Heart left ventricle (tissue), 16 donors: ENCODE measurements at places on chromosomes 7 and 10. TPM values are rescaled to one million over a fixed set of nuclear protein-coding genes. Genes with fewer than 3 reads are reported as not detected.

DNA sequence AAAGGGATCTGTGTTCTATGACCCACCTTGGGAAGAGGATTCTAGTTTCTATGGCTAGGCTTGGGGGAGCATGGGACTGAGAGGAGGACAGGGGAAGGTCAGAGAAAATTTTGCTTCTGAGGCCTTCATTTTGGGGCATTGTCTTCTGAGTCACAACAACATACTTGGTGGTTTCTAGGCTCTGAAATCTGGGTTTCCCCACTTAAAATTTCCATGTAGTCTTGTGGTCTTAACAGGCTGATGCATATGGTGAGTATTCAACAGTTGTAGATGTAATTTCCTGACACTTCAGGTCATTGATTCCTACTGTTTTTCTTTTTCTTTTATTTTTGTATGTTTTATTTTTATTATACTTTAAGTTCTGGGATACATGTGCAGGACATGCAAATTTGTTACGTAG is 88.5 kb downstream of the ANKRD7 start:
- DNase-seq: no peak

The IFT22 gene
- total RNA-seq: 24.6 TPM

DNA sequence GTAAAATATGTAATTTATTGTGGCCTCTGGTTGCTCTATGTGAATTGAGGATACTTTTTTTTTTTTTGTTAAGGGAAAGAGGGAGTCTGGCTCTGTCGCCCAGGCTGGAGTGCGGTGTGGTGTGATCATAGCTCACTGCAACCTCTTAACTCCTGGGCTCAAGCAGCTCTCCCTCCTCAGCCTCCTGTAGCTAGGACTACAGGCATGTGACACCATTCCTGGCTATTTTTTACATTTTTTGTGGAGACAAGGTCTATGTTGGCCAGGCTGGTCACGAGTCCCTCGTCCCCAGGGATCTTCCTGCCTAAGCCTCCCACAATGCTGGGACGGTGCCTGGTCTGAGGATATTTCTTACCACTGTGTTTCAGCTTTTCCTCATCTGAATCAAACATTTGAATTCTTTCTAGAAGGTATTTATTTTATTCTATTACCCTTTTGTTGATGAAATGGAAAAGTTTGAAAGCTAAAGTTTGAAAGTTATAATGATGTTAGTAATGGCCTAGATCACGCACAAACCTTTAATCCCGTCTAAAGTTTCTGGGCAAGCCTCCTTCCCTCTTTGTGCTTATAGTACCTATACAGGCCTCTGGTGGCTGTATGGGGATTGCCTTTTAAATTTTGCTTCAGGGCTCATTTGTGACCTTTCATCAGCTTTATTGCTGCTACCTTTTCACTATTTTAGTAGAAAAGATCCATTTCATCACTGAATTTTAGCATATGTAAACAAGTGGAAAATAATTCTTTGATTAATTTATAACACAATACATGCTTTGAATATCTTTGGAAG is 2.0 kb downstream of the IFRD1 start:
- peak; percentile 44 for DNase-seq

DNA sequence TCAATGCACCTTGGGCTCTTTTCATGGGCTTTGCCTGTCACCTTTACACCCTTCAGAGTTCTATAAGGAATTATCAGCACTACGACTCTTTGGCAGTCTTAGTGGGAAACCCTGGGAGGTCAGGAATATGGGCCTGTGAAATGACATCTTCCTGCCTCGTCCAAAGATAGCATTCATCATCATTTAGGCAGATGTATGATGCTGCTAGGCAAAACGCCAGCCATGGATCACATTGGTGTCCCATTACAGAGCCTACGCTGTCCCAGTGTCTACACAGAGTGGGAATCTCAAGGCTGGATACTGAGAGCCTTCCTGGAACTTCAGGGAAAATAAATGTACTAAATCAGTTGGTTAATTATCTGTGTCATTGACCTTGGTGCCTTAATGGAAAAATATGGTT is 259.4 kb upstream of the CELF2 start:
- peak; percentile 27 for DNase-seq

DNA sequence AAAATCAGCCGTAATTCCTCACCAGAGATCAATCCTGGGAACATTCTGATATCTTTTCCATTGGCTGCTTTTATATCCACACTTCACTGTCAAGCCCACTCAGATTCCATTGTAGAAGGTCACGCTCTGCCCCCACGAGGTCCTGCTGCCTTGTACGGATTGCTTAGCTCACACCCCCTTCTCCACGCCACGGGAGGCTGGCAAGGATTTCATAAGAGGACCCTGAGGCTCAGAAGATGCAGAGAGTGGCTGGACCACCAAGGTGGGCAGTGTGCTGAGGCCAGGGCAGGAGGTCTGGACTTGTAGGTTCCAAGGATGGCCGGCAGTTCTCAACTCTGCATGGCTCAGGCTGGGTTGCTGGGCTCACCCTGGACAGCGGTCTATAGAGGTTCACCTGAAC is 149.7 kb downstream of the RNF216 start:
- DNase-seq: no peak

The ELOVL3 gene
- not detected for total RNA-seq

DNA sequence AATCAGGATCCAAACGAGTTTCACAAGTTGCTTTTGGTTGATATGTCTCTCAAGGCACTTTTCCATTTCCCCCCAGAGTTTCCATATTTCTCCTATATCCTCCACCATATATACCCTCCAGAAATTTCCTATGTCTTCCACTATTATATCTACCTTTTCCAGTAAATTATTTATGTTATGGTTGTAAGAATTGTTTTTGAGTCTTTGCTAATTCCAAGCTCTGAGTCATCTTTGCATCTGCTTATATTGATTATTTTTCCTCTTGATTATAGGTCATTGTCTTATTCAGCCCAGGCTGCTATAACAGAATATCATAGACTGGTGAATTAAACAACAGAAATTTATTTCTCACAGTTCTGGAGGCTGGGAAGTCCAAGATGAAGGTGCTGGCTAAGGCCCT is 12.7 kb downstream of the TACC2 start:
- DNase-seq: no peak

DNA sequence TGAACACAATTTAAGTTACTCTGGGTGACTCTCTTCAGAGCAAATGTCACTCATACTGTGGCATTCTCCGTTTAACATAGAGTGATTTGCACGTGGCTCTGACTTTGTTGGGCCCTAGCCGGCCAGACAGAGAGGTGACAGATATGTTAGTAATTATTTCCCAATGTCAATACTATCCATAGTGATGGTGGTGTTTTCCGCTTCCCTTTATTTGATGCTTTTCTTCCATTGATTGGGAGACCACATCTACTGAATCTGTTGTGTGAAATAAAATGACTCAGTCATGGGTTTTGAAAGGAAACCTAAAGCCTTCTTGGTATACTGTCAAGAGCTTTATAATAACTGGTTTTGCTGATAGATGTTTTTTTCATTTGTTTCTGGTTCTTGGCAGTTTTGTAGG is 7.4 kb downstream of the AVL9 start:
- no peak for DNase-seq

DNA sequence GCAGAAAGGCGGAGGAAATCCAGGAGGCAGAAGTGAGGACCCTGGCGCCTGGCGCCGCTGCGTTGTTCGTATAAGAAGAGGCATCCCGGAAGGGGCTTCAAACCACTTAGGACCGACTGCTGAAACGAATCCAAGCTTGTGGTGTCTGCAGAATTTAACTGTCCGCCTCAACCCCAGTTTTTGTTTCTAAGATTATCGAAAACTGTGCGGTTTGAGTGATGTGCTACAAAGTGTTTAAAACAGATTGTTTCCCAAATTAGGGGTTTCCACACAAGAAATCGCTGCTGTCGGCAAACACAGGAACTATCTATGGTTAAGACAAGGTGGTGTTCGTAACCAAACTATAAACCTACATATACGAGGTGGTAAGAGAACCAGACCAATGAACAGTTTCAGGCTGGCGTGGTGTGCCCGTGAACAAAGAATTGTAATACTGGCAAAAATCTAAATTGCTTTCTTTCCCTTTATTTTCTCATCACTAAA is 835 bp upstream of the DGKI start:
- DNase-seq: no peak

The PTCD1 gene
- 7.8 TPM for total RNA-seq

The TPK1 gene
- total RNA-seq: 4.5 TPM

GRCh38 chr10:5942474-5942873 is 34.9 kb downstream of the IL15RA start:
- peak; percentile 70 for DNase-seq

The RAMP3 gene
- total RNA-seq: 38.8 TPM

The INTS1 gene
- 53.8 TPM for total RNA-seq

The TRPV5 gene
- total RNA-seq: not detected

DNA sequence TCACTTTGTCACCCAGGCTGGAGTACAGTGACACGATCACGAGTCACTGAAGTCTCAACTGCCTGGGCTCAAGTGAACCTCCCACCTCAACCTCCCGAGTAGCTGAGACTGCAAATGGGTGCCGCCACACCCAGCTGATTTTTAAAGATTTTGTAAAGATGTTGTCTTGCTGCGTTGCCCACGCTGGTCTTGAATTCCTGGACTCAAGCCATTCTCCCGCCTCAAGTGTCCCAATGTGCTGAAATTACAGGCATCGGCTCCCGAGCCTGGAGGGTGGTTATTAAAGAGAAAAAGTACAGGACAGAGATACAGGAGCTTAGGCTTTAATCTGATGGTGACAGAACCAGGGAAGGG is 55.1 kb downstream of the KCTD7 start:
- no peak for DNase-seq

The FGL2 gene
- total RNA-seq: 8.6 TPM
